Central memory CD8-positive, alpha-beta T cell (primary cell): ENCODE measurements at places on chromosomes 16 and 17.

DNA sequence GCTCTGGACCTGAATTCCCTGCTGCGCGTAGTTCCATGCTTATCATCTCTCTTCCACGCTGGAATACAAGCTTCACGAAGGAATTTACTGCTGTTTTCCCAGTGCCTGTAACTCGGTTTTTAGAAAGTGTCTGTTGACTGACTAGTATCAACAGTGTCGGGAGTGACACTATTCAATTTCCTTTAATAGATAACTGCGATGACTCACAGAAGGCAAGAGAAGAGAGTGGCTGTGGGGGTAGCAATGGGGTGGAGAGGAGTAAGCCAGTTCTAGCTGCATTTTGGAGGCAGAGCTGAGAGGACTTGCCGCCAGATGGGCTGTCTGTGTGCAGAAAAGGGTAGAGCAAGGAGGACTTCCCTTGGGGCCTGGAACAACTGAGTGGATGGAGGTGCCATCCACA is 25.2 kb downstream of the B4GALNT2 start:
- DNase-seq, result no peak
- H3K4me1 ChIP-seq, result no peaks in the 10 kb centered on the region
- no peak overlapping the region for H3K4me3 ChIP-seq
- H3K27ac ChIP-seq, result no peak overlapping the region
- H3K27me3 ChIP-seq, result peaks cover 68% of the 10 kb centered on the region
- H3K36me3 ChIP-seq, result peaks cover 2% of the 10 kb centered on the region

DNA sequence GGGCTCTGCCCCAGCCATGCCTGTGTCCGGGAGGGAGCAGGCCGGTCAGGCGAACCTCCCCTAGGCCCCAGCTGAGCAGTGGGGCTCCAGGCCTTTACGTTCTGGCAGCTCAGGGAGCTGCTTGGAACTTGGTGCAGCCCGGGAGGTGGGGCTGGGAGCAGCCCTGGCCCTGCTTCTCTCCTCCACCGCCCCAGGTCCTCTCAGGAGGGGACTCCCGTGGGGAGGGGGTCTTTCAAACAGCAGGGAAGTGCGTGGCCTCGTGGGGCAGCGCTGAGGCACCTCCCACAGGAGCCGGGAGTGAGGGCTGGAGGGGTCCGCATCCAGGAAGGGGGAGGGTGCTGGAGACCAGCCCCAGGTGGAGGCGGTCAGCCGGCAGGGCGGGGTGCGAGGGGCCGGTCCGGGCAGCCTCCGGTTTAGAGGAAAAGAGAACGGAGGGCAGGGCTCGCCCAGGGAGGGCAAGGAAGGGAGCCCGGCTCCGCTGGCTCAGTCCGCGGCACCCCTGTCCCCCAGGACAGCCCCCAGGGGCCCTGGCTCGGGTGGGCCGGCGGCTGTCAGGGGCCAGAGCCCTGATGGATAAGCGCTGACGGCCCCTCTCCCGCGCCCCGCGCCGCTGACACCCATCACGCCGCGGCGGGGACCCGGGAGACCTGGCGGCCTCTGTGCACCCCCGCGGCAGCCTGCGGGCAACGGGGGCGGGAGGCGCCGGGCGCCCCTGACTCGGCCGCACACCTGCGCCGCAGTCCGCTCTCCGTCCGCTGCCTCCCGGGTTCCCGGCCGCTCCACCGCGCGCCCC is 587 bp upstream of the PRR35 start:
- no peaks in the 10 kb centered on the region for H3K4me1 ChIP-seq
- H3K27ac ChIP-seq, result no peak overlapping the region
- H3K4me3 ChIP-seq, result no peak overlapping the region
- H3K36me3 ChIP-seq, result peaks cover 6% of the 10 kb centered on the region
- H3K27me3 ChIP-seq, result peaks cover 10% of the 10 kb centered on the region
- DNase-seq, result no peak

GRCh38 chr16:89357055-89357816 is 133.1 kb downstream of the ANKRD11 start:
- peak overlapping the region; percentile 76 for H3K4me3 ChIP-seq
- peaks cover 19% of the 10 kb centered on the region for H3K36me3 ChIP-seq
- no peaks in the 10 kb centered on the region for H3K27me3 ChIP-seq
- peaks cover 82% of the 10 kb centered on the region for H3K4me1 ChIP-seq
- peak overlapping the region; percentile 84 for H3K27ac ChIP-seq
- DNase-seq, result no peak

DNA sequence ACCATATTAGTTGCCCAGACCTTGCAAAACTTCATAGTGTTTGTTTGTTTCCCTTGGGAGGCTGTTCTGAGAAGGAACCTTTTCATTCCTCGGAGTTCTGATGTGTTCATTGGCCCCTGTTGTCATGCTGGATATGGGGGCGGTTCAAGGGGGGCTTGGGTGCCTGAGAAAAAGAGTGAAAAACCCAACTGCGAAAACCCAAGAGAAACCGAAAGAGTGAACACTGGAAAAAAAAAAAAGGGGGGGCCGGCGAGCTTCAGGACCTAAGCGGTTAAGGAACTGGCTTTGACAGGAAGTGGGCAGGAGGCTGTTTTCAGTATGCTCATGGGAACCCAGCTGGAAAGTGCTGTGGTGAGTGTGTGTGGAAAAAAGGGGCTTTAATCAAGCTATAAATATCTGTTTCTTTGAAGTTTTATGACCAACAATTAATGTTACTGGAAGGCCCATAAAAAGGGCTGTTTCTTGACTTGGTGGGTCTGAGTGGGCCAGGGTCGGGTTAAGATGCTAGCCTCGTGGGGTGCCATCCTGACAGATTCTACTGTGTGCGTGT is 510.7 kb downstream of the MAF start:
- H3K4me1 ChIP-seq, result peaks cover 47% of the 10 kb centered on the region
- no peaks in the 10 kb centered on the region for H3K27me3 ChIP-seq
- H3K4me3 ChIP-seq, result peak overlapping the region; percentile 70
- DNase-seq, result peak; percentile 27

DNA sequence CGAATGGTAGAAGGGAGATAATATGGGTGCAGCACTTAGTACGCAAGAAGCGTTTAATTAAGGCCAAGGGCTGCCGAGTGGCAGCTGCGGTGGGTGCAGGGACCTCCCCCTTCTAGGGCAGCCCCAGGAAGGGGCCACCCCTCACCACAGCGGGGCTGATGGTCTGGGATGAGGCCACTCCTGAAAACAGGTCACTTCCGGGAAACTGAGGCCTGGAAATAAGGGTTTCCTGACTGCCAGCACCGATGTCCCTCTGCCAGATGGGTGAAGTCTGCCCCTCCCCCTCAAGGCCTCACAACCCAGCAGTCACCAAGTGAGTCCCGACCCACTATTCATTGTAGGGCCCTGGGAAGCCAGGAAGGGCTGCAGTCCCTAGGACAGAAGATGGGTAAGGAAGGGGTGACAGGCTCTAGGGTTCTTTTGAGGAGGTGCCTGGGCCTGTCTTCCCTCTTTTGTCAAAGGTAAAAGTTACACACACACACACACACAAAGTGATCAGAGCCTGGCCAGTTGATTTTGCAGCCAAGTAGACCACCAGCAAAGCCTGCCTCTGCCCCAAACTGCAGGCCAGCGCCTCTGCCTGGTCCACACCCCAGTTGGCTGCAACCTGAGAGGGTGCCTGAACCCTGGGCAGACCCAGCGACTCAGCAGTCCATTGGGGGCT is 12.5 kb downstream of the SREBF1 start:
- H3K27ac ChIP-seq, result peak overlapping the region; percentile 91
- no peak for DNase-seq
- peak overlapping the region; percentile 71 for H3K4me3 ChIP-seq
- H3K4me1 ChIP-seq, result peaks cover 64% of the 10 kb centered on the region

DNA sequence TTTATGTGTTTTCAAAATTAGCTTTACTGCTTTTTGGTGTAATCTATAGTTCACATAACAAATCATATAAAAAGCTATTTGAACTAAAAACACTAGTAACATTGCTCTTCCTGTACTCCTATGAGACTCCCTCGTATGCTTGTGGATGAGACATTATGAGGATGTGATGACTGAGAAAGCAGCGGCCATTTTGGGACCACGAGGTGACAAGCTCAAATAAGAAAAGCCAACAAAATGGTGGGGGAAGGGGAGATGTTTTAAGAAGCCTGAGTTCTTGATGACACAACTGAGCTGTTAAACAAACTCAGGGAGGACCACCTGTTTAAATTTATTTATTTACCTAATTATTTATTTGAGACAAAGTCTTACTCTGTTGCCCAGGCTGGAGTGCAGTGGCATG is 4.5 kb downstream of the CCL18 start:
- DNase-seq, result no peak
- peaks cover 6% of the 10 kb centered on the region for H3K36me3 ChIP-seq
- H3K27me3 ChIP-seq, result no peaks in the 10 kb centered on the region
- peak overlapping the region; percentile 82 for H3K27ac ChIP-seq

- H3K36me3 ChIP-seq, result peaks cover 21% of the 10 kb centered on the region
- peak overlapping the region; percentile 29 for H3K4me3 ChIP-seq
- peak; percentile 53 for DNase-seq
- H3K27me3 ChIP-seq, result no peaks in the 10 kb centered on the region
- peak overlapping the region; percentile 59 for H3K27ac ChIP-seq
Observed at GRCh38 chr16:88505405-88506082, 52.5 kb downstream of the ZFPM1 start.
